ENCODE measurements at places on chromosomes 6 and 20.

GRCh38 chr20:4155953-4156352 is 140.6 kb upstream of the RNF24 start:
- no peak for DNase-seq

DNA sequence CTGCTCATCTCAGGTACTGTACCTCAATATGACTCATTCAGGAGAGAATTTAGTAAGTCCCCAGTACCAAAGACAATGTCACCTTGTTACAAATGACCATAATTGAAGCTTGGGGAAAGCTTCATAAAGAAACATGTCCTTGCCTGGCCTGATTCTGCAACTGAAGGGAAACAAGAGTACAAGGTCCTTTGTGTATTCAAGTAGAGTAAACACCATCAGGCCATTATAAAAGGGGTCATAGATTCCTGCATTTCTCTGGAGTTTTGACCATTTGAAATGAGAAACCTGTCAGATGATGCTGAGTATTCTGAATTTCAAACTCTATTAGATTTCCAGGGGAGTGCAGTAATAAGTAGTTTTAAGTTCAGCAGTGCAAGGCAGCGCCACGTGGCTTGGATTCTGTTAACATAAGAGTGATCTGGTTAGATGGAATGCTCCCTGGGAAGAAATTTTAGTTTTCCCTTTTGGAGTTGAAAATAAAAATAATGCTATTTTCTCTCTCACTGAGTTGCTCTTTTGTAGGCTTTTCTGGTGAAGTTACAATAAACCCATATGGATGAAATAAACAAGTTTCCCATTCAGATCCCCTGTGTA is 1054.3 kb downstream of the EPHA7 start:
- DNase-seq: no peak

DNA sequence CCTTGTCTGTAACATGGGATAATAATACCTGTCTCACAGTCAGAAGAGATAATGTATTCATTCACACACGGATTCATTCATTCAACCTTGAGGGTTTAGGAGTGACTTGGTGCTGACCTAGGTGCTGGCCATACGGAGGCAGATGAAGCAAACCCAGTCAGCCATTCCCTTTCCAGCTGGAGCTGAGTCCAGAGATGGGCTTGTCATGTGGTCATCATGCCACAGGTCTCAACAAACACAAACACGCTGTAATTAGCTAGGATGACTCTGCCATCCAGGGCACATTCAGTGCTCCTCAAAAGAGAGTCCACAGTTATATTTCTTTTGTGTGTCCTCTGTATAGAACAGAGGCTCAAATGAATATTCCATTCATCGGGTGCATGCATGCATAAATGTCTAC is 19.5 kb upstream of the PRELID3B start:
- DNase-seq: no peak

GRCh38 chr6:169250660-169251059 is 3.0 kb downstream of the THBS2 start:
- DNase-seq: no peak

- DNase-seq: no peak
Measured at GRCh38 chr6:42968783-42969182, 8.2 kb downstream of the GNMT start.

DNA sequence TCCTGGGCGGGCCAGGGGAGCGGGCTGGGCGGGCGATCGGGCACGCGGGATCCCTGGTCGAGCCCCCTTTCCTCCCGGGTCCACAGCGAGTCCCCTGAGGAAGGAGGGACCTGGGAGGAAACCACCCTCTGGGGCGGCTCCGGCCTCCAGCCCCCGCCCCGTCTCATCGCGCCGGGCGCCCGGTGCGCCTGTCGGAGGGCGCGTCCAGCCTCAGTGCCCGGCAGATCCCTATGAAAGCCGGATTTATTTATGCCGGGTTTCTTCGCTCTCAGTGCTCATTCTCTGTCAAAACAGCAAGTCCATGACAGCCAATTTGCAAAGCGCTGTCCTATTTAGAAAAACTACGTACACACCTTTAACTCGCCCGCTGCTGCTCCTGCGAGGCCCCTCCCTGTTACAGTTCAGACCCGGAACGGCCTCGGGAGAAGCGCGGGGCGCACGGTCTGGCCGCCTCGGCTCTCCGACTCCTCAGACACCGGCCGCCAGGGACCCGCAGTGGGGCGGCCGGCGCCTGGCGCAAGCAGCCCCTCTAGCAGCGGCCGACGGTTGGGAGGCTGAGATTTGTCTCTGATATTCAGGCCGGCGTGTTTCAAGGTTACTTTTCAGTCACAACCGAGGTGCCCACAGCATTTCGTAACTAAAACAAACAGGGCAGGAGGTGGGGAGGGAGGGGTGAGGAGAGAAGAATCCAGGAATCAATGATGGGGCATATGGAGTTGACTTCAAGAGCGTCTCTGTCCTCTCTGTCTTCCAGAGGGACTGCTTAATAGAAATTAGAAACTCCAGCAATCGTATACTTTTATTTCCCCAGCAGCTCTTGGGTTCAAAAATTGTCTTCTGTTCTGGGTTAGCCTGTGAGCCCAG is 782 bp upstream of the FOXA2 start:
- DNase-seq: no peak

GRCh38 chr6:31568537-31568961 is 3.5 kb upstream of the LTA start:
- DNase-seq: no peak

- no peak for DNase-seq
Measured at GRCh38 chr20:46705378-46705729, 4.1 kb upstream of the SLC2A10 start.

- DNase-seq: no peak
Measured at GRCh38 chr20:50111120-50111828, 1.7 kb downstream of the UBE2V1 start.

- no peak for DNase-seq
Measured at GRCh38 chr6:127547904-127548649, 28.9 kb upstream of the C6orf58 start.

DNA sequence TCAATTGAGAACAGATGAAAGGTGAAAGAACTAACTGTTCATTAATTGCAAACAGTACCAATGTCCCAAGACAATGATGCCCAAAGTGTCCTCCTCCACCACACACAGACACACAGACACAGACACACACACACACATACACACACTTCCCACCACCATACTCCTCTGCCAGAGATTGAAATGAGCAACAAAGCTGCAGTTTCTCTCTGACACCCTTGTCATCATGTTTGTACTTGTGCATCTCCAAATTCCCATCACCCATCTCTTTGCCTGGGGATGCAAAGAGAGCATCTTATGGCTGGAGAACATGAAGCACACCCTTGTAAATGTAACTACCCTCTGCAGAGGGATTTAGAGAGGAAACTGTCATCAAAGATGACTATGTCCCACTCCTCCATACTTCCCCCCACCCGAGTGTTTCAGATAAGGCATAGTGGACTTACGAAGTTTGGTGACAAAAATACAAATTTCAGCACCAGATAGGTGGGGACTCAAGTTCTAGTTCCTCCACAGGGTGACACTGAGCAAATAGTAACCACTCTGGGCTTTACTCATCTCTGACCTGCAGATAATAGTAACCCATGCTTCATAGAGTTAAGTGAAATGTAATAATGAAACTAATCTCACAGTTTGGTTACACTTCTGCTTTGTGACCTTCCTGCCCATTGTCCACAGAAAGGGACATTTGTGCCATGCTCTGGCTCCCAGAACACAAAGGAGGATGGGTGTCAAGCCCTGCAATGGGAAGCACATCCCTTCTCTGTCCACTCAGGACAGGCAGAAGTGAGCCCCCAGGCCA is 8.7 kb downstream of the MAFB start:
- DNase-seq: no peak

DNA sequence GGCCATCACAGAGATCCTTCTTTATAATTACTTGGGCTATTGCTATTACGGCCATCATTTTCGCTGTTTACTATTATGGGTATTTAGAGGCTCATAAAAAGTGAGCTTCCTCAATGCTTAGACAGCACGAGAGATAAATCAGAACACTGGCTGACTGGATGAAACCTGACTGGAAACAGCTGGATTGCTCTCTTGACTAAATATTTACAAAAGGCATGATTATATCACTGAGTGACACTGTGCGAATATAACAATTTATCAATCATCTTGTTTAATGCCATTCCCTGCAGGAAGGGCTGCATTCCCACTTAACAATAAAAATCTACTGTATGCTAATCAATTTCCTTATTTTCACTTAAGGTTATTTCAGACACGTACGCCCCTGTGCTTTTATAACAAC is 260.1 kb upstream of the ARID1B start:
- DNase-seq: no peak

- DNase-seq: no peak
Measured at GRCh38 chr6:4667591-4667990, 108.6 kb upstream of the CDYL start.

- no peak for DNase-seq
Measured at GRCh38 chr20:45343532-45344167, 4.6 kb downstream of the SDC4 start.

- DNase-seq: no peak
Measured at GRCh38 chr6:30725713-30726505, 5.8 kb downstream of the TUBB start.

DNA sequence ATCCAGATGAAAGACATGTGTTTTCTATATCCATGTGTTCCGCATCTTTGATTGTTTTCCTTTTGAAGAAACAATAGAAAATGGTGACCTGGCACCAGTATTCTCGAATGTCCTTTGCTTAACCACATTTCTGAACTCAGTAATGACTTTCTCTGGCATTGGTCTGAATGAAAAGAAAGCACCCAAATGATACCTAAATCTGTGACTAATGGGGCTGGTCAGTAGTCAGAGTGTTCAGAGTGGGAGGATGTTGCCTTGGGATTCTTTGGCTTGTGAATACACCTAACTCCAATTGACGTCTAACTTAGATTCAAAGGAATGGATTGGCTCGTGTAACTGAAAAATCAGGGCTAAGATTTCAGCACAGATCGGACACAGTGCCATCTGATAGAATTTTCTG is 27.1 kb downstream of the PARD6B start:
- DNase-seq: no peak

DNA sequence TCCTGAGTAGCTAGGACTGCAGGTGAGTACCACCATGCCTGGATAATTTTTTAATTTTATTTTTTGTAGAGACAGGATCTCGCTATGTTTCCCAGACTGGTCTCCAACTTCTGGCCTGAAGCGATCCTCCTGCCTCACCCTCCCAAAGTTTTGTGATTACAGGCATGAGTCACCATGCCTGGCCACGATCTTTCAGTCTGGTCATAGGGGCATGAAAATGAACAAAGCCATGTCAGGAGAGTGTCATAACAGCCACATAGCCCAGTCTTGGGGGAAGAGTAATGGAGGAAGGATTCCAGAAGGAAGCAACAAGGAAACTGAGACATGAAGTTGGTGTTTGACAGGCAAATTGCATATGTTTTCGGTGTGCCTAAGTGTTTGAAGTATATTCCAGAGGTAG is 17.0 kb upstream of the SNX3 start:
- no peak for DNase-seq

GRCh38 chr20:62487561-62488354 is 12.0 kb upstream of the GATA5 start:
- no peak for DNase-seq

DNA sequence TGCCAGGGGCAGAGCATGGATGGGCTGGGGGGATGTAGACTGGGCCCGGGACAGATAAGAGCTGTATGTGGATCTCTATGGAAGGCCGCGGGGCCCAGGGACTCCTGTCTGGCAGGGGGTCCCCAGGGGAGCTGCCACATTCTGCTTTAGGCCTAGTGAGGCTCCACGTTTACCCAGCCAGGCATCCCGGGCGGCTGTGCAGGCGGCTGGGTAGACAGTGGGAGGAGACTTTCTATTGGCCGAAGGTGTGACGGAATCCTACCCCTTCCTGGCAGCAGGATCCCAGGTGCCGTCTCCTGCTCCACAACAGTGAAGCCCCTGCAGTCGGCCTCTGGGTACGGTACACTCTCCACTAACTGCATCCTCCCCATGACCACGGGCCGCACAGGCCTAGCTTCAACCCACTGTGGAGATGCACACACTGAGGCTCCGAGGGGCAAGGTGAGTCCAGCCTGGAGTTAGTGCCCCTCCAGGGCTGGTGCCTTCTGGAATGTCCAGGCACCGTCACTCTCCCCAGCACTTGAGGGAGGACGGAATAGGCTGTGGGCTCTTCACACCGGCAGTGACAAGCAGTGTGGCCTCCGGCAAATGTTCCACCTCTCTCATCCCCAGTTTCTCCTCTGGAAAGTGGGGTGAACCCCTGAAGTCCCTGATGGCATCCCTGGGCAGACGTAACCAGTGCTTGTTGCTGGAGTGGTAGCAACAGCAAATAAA is 36.8 kb upstream of the ZBP1 start:
- no peak for DNase-seq

GRCh38 chr6:1575210-1576041 is 34.3 kb upstream of the FOXC1 start:
- no peak for DNase-seq

DNA sequence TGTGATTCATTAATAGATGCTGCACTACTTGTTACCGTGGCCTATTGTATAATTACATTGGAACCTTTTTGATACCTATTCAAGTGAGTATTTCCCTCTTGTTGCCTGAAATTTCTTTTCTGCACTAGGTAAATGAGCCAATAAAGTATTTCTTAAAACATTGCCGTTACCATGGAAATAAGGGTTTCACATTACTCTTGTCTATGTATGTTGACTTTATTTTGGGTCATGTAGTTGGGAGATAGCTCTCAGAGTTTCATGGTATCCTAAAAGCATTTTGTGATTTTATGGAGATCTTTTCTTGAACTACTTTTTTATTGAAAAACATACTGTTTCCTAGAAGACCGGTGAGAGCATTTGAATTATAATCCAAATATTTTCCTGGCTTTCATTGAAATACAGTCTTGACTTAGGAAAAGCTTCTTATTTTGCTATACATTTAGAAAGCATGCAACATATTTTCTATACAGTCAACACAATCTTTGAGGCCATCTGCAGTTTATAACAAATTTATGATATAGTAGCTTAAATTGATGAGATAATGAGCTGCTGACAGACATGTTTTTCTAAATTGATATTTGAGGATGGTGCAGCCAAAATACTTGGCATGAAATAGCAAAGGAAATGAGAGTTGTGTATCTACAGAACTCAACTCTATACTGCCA is 650.4 kb downstream of the RFPL4B start:
- no peak for DNase-seq

DNA sequence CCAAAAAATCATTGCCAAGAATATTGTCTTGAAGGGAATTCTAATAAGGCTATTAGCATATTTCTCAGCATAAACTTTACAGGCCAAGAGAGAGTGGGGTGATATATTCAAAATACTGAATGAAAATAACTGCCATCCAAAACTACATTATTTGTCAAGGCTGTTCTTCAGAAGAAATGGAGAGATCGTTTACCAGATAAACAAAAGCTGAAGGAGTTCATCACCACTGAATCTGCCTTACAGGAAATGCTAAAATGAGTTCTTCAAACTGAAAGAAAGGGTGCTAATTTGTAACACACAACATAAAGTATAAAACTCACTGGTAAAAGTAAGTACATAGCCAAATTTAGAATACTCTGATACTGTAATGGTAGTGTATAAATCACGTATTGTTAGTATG is 517.0 kb downstream of the TENT5A start:
- DNase-seq: no peak

- no peak for DNase-seq
Measured at GRCh38 chr6:34810936-34811632, 19.2 kb downstream of the BLTP3A start.

Measured in activated T-helper 1 cell treated with Interleukin-2 at 50 U/mL for 16 hours (primary cell).